ENCODE measurements at places on chromosomes 12 and 14. TPM values are rescaled to one million over a fixed set of nuclear protein-coding genes. Genes with fewer than 3 reads are reported as not detected.

DNA sequence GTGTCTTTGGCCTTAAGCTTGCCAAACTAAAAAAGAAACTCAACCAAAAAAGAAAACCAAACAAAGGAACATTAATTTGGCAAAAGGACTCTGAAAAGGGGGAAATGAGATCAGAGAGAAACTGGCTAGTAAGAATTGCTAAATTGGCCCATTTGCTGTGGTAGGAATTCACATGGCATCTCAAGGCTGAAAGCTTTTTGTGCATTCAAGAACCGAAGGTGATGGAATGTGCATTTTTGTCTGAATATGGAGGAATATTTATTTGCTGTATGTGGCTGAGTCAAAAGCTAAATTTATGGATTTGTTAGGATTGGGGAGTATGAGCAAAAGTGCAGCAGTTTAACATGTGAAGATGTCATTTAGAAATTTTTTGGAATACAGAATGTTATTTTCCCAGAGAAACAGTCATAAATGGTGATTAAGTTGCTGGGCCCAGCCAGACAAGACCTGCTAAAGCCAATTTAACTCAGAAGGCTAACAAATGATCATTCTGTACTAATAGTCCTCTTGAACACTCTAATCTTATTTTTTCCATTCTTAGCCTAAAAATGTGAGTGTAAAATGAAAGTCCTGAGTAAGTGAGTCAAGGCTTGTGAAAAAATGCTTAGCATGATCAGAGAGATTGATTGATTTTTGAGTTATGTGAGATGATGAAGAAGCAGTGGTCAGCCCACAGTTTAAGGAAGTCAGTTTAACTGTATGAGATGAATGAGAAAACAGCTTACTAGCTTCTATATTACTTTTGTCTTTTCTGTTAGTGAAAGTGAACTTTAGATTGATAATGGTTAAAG lies 94.1 kb downstream of the ANO6 start:
- no peak for DNase-seq

- DNase-seq, result no peak
Observed at GRCh38 chr14:40525314-40525713, 1081.4 kb upstream of the LRFN5 start.

GRCh38 chr12:31482816-31483215 lies 108.1 kb downstream of the DENND5B start:
- no peak for DNase-seq

- no peak for DNase-seq
Observed at GRCh38 chr12:12445882-12446181, 89.0 kb downstream of the BORCS5 start.

Gene IGF1
- not detected for total RNA-seq

DNA sequence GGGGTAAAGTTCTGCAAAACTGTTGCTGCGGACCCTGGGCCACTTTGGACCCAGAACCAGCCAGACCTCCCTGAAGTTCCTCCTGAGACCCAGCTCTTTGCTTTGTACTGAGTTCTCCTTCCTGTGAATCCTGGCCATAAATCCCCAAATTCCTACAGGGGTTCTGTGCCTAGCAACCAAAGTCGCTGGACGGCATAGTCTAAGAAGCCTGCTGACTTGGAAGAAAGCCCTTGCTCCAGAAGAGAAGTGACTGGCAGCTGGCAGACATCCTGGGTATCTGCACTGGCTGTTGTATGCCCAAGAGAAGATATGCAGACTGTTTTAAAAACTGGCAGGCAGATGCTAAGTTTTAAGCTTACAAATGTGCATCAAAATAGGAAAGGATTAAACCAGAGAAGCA lies 99.9 kb upstream of the SLC24A4 start:
- DNase-seq, result no peak

- DNase-seq, result no peak
Observed at GRCh38 chr12:14991069-14991468, 18.2 kb downstream of the PDE6H start.

Gene TAS2R13
- 0.19 TPM for total RNA-seq

Gene PLCZ1
- total RNA-seq, result not detected
